Retinal pigment epithelial cell (primary cell): ENCODE measurements at places on chromosomes 16 and 17.

DNA sequence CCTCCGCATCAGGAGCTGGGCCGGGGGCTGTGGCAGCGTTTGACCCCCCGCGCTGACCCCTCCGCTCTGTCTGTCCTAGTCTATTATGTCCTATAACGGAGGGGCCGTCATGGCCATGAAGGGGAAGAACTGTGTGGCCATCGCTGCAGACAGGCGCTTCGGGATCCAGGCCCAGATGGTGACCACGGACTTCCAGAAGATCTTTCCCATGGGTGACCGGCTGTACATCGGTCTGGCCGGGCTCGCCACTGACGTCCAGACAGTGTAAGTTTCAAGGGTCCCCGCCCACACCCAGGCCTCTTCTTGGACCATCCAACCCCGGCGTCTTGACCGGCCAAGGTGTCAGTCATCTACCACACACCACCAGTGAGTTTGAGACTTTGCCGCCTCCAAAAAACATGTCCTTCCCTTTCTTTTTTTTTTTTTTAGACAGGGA, 548 bp downstream of the PSMB3 start:
- DNase-seq = no peak

GRCh38 chr17:39756380-39757079, 18.8 kb downstream of the GRB7 start:
- DNase-seq = no peak

DNA sequence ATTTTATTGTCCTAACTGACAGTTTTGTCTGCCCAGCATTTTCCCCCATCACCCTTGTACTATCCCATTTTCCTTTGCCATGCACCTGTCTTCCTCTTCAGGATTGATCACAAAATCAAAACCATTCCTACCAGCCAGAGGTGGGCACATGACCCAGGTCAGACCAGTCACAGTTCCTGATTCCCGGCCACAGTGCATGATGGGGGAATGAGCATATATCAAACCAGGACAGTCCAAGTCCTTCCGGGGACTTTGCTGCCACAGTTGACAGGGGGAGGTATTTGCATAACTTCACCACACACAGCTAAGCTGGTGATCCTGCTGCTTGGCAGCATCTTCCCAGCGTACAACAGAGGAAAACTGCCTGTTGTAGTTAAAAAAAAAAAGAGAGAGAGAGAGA, 493.9 kb downstream of the WWOX start:
- no peak for DNase-seq

GRCh38 chr16:88827727-88828126, 16.0 kb upstream of the APRT start:
- DNase-seq = no peak

- DNase-seq = no peak
Measured at GRCh38 chr17:2468270-2468669, 43.4 kb downstream of the METTL16 start.
